Fibroblast of skin of back (primary cell): ENCODE measurements at places on chromosomes 11 and 22.

DNA sequence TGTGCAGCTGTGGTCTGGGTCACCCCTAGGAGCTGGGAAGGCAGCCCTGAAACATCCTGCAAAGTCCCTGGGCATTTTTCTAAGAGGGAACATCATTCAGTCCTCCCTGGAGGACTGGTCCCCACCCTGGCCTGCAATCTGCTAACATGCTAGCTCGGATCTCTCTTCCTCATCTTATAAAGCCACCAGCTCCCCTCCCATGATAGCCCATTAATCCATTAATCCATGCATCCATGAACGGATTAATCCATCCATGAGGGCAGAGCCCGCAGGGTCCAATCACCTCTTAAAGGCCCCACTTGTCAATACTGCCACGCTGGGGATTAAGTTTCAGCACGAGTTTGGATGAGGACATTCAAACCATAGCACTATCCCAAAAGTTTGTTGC lies 12.1 kb downstream of the PRG3 start:
- no peak for DNase-seq

GRCh38 chr11:115324581-115325432 lies 179.4 kb downstream of the CADM1 start:
- peak; percentile 70 for DNase-seq

DNA sequence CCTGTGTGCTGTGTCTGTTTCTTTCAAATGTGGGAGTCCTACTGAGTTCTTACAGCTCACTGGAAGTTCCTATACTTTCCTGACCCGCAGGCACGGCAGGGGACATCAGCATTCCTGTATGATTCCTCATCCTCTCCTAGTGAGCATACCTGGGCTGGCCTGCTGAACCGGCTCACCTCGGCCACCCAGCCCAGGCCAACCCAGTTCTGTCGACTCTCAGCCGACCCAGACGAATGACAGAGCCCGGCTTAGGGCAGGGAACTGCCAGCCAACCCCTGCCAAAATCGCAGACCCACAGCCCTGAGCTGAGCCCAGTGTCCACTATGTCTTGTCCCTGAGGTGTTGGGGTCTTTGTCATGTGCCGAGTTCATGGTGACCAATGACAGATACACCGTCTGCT lies 339.7 kb downstream of the BRD1 start:
- DNase-seq: peak; percentile 21

DNA sequence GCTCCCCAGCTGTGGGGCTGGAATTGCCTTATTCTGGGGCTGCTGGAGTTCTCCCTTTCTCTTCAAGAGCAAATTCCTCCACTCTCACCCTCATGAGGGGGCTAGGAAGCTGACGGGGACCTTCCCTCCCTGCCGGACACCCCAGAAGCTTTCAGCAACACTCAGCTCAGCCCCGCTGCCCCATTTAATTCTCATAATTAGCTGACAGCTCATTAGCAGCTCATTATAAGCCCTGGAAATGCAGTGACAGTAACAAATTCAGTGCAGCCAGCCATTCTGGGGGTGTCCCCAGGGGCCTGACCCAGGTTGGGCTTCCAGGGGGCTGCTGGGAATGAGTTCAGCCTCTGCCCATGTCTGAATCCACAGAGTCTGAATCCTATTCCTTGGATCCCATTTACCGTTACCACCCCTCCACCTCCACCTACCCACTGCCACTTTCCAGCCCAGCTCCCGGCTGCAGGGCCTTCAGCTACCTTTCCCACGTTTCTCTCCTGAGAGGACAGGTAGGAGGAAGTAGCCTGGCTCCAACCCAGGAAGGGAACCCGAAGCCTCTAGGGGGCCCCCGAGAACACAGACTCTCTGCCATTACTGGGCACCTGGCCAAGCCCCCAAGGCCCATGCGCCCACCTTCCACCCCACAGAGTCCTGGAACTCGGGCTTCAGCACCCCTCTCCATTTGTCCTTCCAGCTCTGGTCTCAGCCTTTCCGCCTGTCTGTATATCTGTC lies 101.7 kb upstream of the LMO1 start:
- no peak for DNase-seq

DNA sequence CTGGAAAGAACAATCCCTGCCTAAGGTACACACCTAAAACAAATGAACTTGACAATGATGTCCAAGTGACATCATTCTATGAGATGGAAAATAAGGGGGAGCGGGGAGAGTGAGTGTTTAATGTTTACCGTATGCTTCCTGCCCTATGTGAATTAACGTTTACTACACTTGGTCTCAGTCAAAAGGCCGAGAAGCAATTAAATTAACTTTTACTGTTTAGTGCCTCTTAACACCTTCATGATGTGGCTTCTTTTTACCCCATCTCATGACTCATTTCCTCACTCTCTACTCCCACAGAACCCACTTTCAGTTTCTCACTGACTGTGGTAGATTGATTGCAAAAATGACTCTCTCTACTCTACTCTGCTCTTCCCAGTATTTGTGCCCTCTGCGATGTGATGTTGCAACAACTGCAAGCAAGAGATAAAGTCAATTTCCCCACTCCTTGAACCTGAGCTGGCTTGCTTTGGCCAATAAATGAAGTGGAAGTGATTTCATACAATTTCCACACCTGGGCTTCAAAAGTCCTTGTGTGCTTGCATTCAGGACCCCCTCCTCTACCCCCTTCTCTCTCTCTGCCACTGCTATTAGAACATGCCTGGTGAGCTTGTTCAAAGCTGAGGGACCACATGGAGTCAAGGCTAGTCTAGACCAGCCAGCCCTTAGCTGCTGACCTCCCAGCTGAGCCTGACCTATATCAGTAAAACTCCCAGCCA lies 11.6 kb upstream of the ALKBH3 start:
- peak; percentile 59 for DNase-seq

DNA sequence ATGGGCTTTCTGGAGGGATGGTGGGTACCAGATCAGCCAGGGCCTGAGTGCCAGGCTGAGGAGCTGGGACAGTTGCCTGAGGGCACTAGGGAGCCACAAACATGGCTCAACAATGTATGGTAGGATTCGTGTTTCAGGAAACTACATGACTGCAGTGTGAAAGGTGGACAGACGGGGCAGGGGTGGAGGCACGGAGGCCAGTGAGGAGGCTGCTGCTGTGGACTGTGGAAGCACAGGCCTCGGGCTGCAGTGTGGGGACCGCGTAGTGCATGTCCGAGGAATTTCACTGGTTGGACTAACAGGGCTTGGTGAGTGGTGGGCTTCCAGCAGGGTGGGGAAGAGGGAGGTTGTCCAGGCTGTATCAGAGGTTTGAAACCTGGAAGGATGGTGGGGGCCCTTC lies 7.8 kb downstream of the P2RY2 start:
- no peak for DNase-seq

GRCh38 chr11:65886826-65887722 lies 1.2 kb downstream of the FIBP start:
- no peak for DNase-seq

DNA sequence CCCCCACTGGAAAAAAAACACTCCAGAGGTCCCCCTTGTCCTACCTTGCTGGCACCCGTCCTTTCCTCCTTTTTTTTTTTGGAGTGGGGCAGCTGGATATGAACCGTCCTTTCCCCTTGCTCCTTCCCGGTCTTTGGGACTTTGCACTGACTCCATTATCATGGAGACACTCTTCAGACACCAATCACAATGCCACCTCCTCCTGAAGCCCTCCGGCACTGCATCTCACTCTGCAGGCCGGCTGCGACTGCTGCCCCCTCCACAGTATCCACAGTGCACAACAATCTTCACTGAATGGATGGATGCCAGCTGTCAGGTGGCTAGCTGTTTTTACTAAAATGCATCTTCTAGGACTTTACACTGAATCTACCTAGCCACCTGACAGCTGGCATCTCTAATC lies 12.7 kb upstream of the RGL4 start:
- no peak for DNase-seq

DNA sequence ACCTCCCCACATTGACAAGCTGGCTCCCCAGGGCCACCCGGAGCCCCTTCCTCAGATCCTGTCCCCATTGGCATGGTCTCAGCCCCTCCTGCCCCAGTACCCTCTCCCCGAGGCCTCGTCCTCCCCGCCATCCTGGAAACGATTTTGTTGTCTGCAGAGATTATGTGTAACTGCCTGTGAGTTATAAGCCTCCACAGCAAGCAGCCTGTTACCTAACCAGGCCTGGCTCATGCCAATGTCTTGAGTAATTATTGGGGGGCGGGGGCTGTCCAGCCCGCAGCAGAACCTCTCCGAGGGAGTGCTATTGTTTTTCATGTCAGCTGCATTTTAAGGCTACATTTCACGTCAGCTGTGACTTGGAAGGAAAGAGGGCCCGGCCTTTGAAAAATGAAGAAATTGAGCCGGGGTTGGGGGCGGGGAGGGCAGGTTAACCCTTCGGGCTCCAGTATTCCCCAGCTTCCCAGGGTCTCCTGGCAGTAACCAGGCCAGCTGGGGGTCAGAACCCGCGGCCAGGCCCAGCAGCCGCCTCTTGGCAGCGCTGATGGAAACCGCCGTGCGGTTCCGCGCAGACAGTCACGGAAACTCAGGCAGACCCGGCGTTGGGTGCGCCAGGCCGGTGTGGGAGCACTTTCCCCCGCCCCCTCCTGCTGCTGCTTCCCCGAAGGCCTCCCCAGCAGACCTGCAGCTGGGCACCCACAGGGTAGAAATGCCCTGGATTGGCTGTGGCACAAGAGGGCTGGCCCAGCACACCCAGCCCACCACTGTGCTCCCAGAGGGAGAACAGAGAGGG lies 59.5 kb downstream of the CDKN1C start:
- DNase-seq: peak; percentile 95

GRCh38 chr11:111185266-111185665 lies 60.3 kb upstream of the POU2AF2 start:
- DNase-seq: peak; percentile 63

GRCh38 chr11:105520706-105521345 lies 89.0 kb upstream of the GRIA4 start:
- no peak for DNase-seq

DNA sequence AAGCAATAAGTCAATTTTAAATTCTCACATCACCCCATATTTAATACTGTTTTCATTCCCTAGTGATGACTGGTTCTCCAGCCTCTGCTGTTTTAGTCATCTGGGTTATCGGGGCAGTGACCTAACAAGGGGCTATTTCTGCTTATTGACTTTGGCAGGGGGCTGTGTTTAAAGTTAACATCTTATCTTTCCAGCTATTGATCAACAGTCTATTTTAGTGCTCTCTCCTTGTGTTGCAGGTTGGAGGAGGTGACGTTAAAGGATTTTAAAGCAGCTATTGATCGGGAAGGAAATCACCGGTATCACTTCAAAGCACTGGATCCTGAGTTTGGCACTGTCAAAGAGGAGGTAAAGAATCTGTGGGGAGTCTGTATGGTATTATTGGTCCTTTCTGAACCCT lies 7.7 kb upstream of the DLAT start:
- peak; percentile 48 for DNase-seq

DNA sequence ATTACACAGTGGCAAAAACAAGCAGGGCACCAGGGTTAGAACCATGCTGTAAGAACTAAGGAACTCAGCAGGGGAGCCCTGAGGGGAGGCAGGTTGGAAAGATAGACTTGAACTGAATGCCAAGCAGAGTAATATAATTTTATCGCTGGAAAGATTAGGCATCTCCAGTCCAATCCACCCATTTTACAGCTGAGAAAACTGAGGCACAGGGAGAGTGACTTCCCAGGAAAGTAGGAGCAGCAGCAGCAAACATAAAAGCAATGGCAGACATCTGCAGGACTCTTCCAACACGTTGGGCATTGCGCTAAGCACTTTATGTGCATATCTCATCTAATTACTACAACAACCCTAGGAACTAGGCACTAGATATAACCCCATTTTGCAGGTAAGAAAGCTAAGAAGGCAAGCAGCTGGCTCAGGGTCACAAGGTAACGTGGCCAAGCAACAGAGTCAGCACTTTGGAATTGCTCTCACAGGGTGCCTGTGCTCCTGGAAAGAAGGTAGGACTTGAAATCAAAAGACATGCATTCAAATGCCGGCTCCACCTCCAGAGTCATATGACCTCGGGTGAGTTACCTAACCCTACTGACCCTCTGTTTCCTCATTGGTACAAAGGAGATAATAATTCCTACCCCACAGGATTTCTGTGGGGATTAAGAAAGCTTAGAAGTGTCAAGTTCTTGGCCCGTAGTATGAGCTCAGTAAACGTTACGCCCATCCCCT lies 215.3 kb downstream of the BARX2 start:
- no peak for DNase-seq

GRCh38 chr11:7439746-7440320 lies 45.5 kb upstream of the OLFML1 start:
- no peak for DNase-seq

- peak; percentile 31 for DNase-seq
These were observed 699.1 kb upstream of the ARHGAP42 start for GRCh38 chr11:99987821-99988470.

- DNase-seq: no peak
These were observed 440.4 kb downstream of the INSC start for GRCh38 chr11:15555161-15555560.

GRCh38 chr11:1290052-1291040 lies 19.1 kb downstream of the TOLLIP start:
- no peak for DNase-seq

DNA sequence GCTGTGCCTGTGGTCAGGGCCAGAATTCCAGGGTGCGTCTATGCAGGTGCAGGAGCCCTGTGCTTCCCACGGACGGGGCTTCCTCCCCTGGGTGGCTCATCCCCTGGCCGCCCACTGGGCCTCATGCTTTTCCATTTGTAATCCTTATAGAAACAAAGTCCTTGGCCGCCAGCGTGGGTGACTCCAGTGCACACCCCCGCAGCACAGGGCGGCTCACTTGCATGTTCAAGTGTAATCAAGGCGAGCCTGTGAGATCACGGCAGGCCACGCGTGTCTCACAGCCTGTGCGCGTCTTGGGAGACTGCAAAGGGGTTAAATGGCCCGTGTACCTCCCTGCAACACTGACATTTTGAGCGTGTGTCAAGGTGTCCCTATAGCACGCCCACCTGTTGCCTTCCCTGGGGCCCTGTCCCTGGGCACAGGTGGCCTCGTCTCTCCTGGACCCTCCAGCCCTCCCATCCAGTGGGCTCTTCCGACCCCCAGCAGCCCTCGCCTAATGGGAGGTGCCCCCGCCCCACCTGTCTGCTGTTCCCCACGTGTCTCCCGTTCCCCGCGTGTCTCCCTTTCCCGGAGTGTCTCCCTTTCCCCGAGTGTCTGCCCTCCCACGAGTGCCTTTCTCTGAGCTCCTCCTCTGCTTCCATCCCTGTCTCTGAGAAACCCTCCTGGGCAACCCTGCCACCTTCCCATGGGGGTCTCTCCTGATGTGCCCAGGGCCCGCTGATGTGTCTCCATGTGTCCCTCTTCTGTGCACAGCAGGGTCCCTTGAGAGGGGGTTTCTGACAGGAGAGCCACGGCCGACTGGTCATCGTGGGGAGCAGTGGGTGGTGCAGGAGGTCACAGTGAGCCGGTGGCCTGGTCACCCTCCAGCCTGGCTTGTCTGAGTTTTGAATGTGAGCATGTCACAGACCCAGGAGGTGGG lies 1215.3 kb downstream of the BRD1 start:
- no peak for DNase-seq

DNA sequence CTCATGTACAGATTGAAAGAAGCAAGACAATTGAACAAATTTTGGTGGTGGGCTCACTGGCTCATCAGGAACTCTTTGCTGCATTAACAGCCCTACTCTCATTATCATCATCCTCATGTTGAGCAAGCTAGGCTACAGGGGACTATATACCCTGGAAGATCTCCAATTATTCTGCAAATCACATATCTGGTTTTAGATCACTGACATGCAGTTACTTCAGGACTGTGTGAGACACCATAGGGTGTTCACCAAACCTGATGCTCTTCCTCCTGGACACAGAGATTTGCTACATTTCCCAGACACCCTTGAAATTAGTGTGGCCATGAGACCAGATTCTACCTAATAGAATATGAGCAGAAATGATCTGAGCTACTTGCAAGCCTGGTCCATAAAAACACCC lies 23.0 kb upstream of the ME3 start:
- DNase-seq: peak; percentile 51

GRCh38 chr11:2533587-2534133 lies 88.9 kb downstream of the KCNQ1 start:
- DNase-seq: peak; percentile 95

GRCh38 chr11:66289548-66290329 lies 796 bp upstream of the YIF1A start:
- no peak for DNase-seq
